Breast epithelium (tissue), 4 donors: ENCODE measurements at places on chromosomes 1 and 21. TPM values are rescaled to one million over a fixed set of nuclear protein-coding genes. Genes with fewer than 3 reads are reported as not detected.

CLIC6 gene
- 14.4 TPM for total RNA-seq

TFF3 gene
- 11.4 TPM for total RNA-seq

DCDC2B gene
- total RNA-seq, result not detected

IL12RB2 gene
- total RNA-seq, result 5.1 TPM

LAMC1 gene
- 125 TPM for total RNA-seq

SERPINC1 gene
- total RNA-seq, result 0.32 TPM

DNA sequence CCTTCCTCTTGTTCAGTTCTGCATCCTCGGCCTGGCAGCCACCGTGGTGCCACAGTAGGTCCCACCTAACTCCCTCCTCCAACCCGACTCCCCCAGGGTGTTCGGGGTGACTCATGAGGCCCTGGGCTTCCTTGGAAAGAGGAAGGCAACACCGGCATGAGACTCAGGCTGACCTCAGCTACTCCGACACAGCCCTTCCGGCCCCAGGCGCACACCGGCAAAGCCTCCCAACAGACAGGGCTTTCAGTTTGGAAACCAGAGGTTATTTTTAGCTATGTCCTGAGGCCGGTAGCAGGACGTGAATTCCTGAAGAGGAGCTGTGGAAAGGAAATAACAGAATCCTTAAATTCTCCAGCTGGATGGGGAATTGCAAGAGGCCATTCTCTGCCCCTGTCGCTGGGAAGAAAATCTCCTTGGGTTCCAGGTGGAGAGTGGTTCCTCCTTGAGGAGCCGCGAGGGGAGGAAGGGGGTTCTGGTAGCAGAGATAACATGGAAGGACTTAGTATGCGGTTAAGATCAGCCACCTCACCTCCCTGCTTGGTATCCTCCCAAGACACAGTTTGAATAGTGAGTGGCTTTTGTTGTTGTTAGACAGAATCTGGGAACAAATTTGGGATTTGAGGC lies 24.4 kb downstream of the PLXNA2 start:
- no peak for DNase-seq

- no peak for DNase-seq
Measured at GRCh38 chr1:118578276-118578675, 393.2 kb upstream of the SPAG17 start.

DNA sequence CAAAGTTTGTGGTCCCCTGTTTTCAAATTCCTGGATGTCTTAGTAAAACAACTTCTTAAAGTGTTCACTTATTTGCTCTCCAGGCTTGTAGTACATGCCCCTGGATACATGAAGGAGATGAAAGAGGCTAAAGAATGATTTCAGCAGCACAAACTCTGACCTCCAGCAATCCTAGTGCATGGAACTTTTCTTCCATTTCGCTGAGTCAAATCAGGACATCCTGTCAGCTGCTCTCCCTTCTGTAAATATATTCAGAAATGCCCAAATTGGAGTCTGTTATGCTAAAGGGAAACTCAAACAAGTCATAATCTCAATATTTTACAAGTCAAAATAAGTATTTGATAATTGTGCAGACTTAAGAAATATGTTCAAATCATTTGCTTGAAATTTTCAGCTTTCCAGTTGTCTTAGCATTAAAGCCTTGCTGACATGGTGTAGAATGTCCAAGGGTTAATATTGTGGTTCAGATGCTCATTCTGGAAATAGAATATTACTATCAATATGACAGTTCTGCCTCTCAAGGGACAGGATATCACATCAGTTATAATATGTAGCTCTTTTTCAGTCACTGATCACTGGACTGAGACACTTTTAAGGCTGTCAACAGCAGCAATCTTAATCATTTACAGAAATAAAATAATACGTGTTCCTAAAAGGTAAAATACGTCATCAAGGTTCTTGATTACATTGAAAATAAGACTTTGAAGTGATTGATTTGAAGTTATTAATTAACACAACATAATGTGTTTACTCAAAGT lies 1157.3 kb downstream of the PLA2G4A start:
- no peak for DNase-seq

DNA sequence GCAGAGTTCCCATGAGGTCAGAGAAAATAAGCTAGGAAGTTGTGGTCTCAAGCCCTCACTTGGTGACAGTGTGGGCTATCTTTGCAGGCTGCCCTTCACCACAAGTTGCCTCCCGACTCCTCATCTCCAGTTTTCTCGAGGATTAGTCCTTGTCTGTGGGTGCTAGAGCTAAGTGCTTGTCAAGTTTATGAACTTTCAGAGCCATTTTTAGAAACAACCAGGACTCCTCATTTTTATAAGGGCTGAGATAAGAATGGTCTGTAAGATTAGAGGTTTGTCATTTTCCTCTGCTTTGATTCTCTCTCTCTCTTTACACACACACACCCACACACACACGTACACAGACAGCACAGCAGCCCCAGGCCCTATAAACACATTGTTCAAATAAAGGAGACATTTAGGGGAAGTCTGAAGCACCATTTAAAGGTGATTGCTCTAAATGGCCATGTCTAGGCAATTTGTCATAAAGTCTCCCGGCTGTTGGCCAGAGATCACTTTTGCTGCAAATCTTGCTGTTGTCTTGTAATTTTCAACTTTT lies 127.2 kb downstream of the LACTBL1 start:
- DNase-seq, result no peak

DNA sequence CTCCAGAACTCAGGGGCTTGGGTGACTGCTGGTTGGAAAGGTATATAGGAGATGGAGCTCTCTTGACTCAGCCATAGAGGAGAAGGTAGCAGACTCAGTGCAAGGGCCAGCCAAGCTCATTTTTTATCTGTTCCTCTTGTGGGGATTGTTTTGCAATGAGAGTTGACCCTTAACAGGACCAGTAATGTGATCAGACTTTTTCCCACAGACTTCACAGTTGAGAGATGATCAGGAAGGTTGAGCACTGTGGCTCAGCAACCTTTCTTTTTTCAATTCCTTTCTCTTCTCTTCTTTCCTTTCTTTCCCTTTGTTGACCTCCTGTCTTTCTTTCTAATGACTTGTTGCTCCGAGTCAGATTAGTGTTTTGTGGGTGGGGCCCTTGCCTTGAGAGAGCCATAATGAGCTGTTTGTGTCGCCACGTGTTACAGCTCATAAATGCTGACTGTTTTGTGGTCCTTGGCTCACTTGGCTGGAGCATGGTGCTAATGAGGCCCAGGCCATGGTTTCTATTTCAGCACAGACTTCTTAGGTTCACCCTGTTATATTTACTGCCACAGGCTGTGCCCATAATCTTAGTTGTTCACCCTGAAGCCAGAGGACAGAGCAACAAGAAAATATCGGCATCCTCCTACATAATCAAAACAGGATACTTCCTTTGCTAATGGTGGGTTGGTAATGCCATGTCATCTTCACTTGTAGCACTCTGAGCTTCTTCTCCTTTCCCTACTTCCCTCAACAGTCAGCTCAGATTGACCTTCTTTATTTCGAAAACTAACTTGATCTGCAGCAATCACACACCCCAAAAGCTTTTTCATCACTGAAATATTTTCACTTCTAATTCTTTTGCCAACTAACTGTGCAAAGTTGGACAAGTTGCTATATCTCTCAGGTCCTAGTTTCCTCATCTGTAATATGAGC lies 13.9 kb downstream of the ADAM30 start:
- no peak for DNase-seq

- no peak for DNase-seq
Measured at GRCh38 chr1:104953555-104953954, 1203.9 kb downstream of the AMY1C start.

GRCh38 chr1:37667023-37667671 lies 25.2 kb upstream of the CDCA8 start:
- no peak for DNase-seq

DNA sequence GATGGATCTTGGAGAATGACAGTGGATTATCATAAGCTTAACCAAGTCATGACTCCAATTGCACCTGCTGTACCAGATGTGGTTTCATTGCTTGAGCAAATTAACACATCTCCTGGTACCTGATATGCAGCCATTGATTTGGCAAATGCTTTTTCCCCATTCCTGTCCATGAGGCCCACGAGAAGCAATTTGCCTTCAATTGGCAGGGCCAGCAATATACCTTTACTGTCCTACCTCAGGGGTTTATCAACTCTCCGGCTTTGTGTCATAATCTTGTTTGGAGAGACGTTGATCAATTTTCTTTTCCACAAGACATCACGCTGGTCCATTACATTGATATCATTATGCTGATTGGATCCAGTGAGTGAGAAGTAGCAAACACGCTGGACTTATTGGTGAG lies 20.1 kb downstream of the ZNF691 start:
- DNase-seq, result no peak

DNA sequence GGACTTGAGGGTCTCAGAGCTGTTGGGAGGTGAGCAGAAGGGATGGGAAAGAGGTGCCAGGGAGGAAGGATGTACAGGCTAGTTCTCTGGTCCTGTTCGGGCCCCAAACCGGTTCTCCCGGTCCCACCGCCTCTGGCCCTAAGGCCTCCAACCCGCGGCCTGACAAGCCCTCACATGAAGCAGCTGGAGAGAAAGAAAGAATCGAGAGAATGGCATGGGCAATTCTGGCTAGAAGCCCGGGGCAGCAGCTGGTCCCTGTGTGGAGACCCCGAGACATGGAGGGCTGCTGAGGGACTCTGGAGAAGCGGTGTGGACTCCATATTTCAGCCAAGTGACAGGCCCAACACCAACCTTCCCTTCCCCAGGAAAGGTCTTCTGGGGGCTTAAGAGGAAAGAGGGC lies 730 bp downstream of the CDC42SE1 start:
- DNase-seq, result peak; percentile 92

DNA sequence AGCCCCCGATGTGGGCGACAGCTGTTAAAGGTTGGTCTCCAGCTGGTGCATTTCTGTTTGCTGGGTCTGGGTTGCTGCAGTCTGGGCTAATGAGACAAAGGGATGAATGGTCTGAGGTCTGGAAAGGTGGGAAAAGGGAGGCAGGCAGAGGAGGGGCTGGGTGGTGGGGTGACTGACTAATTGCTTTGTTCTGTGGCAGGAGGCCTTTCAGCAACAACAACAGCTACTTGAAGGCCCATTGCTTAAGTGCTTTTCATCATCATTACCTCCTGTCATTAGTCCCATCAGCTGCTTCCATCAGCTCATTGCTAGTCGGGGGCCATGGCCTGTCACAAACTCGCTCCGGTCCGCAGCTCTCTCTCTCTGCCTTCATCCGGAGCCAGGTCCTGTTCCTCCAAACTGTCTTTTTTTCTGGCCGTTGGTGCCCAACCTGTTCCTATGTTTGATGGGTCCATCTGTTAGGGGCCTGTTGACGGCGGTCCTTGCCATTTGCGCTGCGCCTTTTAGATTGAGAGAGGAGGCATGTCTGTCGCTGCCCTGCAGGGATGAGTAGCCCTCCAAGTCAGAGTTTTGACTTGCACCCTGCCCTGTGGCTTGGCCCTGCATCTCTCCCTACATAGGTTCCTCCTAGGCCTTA lies 105.6 kb upstream of the PLXNA2 start:
- no peak for DNase-seq
